ENCODE measurements at places on chromosomes 3 and 15.

- no peak overlapping the region for H3K4me3 ChIP-seq
- no peak overlapping the region for H3K27ac ChIP-seq
- H3K36me3 ChIP-seq = no peaks in the 10 kb centered on the region
- DNase-seq = no peak
- H3K27me3 ChIP-seq = no peaks in the 10 kb centered on the region
These were observed 11.4 kb downstream of the TIPARP start for GRCh38 chr3:156685752-156686151.

GRCh38 chr3:127775398-127776109 is 46.8 kb downstream of the MGLL start:
- H3K4me3 ChIP-seq = no peak overlapping the region
- no peak for DNase-seq
- no peaks in the 10 kb centered on the region for H3K27me3 ChIP-seq
- H3K4me1 ChIP-seq = peaks cover 30% of the 10 kb centered on the region

GRCh38 chr3:98733812-98734281 is 29.3 kb upstream of the ST3GAL6 start:
- DNase-seq = peak; percentile 6
- H3K4me1 ChIP-seq = peaks cover 7% of the 10 kb centered on the region
- no peaks in the 10 kb centered on the region for H3K27me3 ChIP-seq
- H3K4me3 ChIP-seq = peak overlapping the region; percentile 83
- H3K27ac ChIP-seq = peak overlapping the region; percentile 83
- no peaks in the 10 kb centered on the region for H3K36me3 ChIP-seq

DNA sequence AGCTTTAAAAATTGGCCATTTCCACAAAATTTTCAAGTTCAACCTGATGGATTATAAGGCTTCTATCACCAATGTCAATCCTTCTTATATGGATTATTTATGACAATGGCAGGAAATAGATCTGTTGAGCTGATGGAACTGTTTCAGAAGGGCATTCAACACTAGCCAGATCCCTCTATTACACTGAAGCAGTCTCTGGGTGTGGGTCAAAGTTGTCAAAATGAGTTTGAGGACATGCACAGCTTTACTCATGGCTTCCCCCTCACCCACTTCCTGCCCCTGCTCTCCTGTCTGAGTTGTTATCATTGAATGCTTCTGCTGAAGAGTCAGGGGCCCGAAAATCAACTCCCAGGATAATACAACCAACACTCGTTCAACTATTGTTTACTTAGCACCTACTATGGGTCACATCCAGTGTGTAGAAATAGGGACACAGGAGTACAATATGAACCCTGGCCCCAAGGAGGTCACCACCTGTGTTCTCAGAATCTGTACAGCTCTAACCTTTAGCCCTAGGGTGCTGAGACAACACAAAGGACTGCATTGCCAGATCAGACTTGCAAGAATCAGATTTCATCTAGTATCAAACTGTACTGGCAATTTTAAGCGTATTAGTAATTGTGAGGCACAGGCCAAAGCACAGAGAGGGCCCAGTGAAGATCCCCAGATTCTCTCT is 41.7 kb upstream of the FAM3D start:
- no peaks in the 10 kb centered on the region for H3K27me3 ChIP-seq
- H3K36me3 ChIP-seq = no peaks in the 10 kb centered on the region
- no peaks in the 10 kb centered on the region for H3K4me1 ChIP-seq

DNA sequence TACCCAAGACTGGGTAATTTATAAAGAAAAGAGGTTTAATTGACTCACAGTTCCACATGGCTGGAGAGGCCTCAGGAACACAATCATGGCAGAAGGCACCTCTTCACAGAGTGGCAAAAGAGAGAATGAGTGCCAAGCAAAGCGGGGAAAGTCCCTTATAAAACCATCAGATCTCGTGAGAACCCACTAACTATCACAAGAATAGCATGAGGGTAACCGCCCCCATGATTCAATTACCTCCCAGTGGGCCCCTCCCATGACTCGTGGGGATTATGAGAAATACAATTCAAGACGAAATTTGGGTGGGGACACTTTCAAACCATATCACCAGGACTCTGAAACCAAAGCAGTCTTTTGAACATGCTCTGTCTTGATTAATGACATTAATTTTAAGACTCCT is 7.0 kb downstream of the RTP3 start:
- H3K27me3 ChIP-seq = no peaks in the 10 kb centered on the region
- no peak overlapping the region for H3K27ac ChIP-seq
- no peaks in the 10 kb centered on the region for H3K4me1 ChIP-seq
- DNase-seq = no peak
- no peaks in the 10 kb centered on the region for H3K36me3 ChIP-seq

- H3K4me3 ChIP-seq = no peak overlapping the region
- no peaks in the 10 kb centered on the region for H3K27me3 ChIP-seq
- no peaks in the 10 kb centered on the region for H3K36me3 ChIP-seq
- no peak for DNase-seq
These were observed 92.1 kb downstream of the DTWD1 start for GRCh38 chr15:49712846-49713450.

GRCh38 chr3:95923496-95924210 is 890.7 kb upstream of the EPHA6 start:
- no peaks in the 10 kb centered on the region for H3K27me3 ChIP-seq
- DNase-seq = no peak
- no peak overlapping the region for H3K4me3 ChIP-seq
- no peaks in the 10 kb centered on the region for H3K36me3 ChIP-seq
- H3K4me1 ChIP-seq = no peaks in the 10 kb centered on the region

- H3K36me3 ChIP-seq = peaks cover 15% of the 10 kb centered on the region
- peaks cover 55% of the 10 kb centered on the region for H3K4me1 ChIP-seq
- no peak overlapping the region for H3K27ac ChIP-seq
- H3K27me3 ChIP-seq = peaks cover 24% of the 10 kb centered on the region
- no peak for DNase-seq
These were observed 2.0 kb downstream of the BHLHE40 start for GRCh38 chr3:4981294-4981664.

- no peaks in the 10 kb centered on the region for H3K4me1 ChIP-seq
- H3K27ac ChIP-seq = no peak overlapping the region
- no peaks in the 10 kb centered on the region for H3K36me3 ChIP-seq
- no peak for DNase-seq
These were observed 6.9 kb upstream of the NFKBIZ start for GRCh38 chr3:101842245-101842934.

- H3K27me3 ChIP-seq = no peaks in the 10 kb centered on the region
- no peak for DNase-seq
- no peaks in the 10 kb centered on the region for H3K4me1 ChIP-seq
- no peak overlapping the region for H3K27ac ChIP-seq
- H3K36me3 ChIP-seq = no peaks in the 10 kb centered on the region
- H3K4me3 ChIP-seq = no peak overlapping the region
These were observed 520.6 kb downstream of the MFSD1 start for GRCh38 chr3:159322322-159322939.

GRCh38 chr15:64044300-64045100 is 1.8 kb downstream of the DAPK2 start:
- DNase-seq = no peak
- no peaks in the 10 kb centered on the region for H3K36me3 ChIP-seq
- peaks cover 19% of the 10 kb centered on the region for H3K4me1 ChIP-seq
- peaks cover 9% of the 10 kb centered on the region for H3K27me3 ChIP-seq

GRCh38 chr3:29099296-29099695 is 181.6 kb upstream of the RBMS3 start:
- no peaks in the 10 kb centered on the region for H3K4me1 ChIP-seq
- DNase-seq = no peak
- no peak overlapping the region for H3K27ac ChIP-seq
- no peak overlapping the region for H3K4me3 ChIP-seq
- no peaks in the 10 kb centered on the region for H3K27me3 ChIP-seq

GRCh38 chr3:38618343-38618742 is 31.1 kb downstream of the SCN5A start:
- H3K27ac ChIP-seq = no peak overlapping the region
- DNase-seq = no peak
- H3K4me3 ChIP-seq = no peak overlapping the region
- H3K27me3 ChIP-seq = no peaks in the 10 kb centered on the region

- H3K4me1 ChIP-seq = no peaks in the 10 kb centered on the region
- no peak for DNase-seq
- no peaks in the 10 kb centered on the region for H3K36me3 ChIP-seq
- no peaks in the 10 kb centered on the region for H3K27me3 ChIP-seq
These were observed 116.0 kb upstream of the CBLB start for GRCh38 chr3:105984837-105985236.

DNA sequence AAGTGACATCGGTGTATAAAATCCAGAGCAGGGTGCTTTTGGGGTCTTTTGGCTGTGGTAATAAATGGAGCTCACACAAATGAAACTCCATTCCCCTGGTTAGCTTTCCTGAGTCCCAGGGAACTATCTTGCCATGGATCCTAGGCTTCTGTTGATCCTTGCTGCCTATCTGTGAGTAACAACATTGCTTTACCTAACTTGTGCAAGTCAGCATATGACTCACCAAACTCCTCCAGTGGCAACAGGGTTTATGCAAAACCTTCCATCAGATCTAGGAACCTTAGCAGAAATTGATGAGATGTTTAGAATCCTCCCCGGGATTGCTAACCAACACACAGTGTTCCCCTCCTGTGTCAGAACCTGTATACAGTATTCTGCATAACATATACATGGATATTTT is 105.4 kb downstream of the SCAPER start:
- H3K4me3 ChIP-seq = no peak overlapping the region
- no peak overlapping the region for H3K27ac ChIP-seq
- no peaks in the 10 kb centered on the region for H3K27me3 ChIP-seq
- DNase-seq = no peak
- H3K4me1 ChIP-seq = no peaks in the 10 kb centered on the region

DNA sequence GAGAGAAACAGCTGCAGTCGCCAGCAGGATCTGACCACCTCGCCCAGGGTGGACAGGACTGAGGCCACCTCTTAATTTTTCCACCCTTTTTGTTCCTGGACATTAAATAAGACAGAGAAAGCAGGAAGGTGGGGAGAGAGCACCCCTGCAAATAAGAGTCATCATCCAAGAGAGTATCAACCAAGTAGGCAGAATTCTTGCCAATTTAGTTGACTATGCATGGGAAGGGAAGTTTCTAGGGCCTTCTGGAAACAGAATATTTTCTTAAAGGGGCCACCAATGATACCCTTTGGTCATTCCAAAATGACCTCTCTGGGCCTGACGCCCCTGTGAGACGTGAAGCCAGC is 136.2 kb downstream of the TJP1 start:
- H3K4me3 ChIP-seq = no peak overlapping the region
- H3K4me1 ChIP-seq = peaks cover 16% of the 10 kb centered on the region
- no peaks in the 10 kb centered on the region for H3K27me3 ChIP-seq

- no peaks in the 10 kb centered on the region for H3K36me3 ChIP-seq
- H3K4me3 ChIP-seq = no peak overlapping the region
- DNase-seq = no peak
- H3K4me1 ChIP-seq = no peaks in the 10 kb centered on the region
- no peaks in the 10 kb centered on the region for H3K27me3 ChIP-seq
These were observed 133.4 kb downstream of the PLCH1 start for GRCh38 chr3:155611456-155611855.

DNA sequence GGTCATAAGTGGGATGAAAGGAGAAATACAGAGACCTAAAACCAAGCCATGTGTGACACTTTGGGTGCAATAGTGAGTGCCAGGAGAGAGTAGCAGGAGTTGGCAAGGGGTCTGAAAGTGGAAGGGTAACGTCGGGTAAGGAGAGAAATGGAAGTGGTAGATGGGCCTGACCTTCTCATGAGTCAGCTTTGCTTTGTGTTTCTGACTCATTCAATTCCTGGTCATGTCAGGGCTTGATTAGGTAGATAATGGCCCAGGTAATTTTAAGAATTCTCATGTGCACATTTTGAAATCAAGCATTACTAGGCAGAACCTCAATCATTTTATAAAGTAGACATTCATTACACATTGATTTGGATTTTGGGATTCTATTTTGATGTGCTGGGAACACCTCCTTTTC is 262.5 kb downstream of the SOX2 start:
- H3K4me1 ChIP-seq = no peaks in the 10 kb centered on the region
- H3K27me3 ChIP-seq = no peaks in the 10 kb centered on the region
- H3K27ac ChIP-seq = no peak overlapping the region
- DNase-seq = no peak
- no peak overlapping the region for H3K4me3 ChIP-seq

- H3K27ac ChIP-seq = no peak overlapping the region
- H3K36me3 ChIP-seq = no peaks in the 10 kb centered on the region
- no peaks in the 10 kb centered on the region for H3K4me1 ChIP-seq
- no peak overlapping the region for H3K4me3 ChIP-seq
These were observed 567.3 kb upstream of the KCNMB2 start for GRCh38 chr3:177968891-177969290.

DNA sequence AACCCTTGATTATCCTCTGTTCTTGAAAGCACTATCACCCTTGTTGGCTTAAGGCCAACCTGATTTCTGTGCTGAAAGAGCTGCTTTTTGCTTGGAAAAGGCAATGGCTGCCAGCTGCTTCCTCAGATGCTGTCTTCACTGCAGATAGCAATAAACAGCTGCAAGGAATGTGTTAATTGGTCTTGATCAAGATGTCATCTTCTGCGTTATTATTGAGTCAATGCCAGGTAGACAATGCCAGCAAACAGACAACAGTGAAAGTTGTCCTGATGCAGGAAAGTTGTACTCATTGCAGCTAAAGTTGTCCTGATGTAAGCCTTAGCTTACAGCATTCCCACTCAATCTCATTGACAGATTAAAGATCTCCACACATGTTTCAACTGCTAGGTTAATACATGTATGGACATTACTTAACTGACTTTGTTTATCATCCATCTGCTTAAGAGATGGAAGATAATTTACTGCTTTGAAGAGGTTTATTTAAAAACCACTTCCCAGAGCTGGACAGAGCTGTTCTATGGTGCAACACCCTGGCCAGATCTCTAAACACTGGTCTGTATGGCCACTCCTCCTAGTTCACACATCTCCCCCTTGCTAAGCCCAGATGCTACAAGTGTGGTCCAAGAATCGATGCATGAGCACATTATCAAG is 251.0 kb upstream of the MCTP2 start:
- no peak overlapping the region for H3K4me3 ChIP-seq
- no peaks in the 10 kb centered on the region for H3K27me3 ChIP-seq
- no peak overlapping the region for H3K27ac ChIP-seq
- no peaks in the 10 kb centered on the region for H3K36me3 ChIP-seq
- peaks cover 5% of the 10 kb centered on the region for H3K4me1 ChIP-seq

DNA sequence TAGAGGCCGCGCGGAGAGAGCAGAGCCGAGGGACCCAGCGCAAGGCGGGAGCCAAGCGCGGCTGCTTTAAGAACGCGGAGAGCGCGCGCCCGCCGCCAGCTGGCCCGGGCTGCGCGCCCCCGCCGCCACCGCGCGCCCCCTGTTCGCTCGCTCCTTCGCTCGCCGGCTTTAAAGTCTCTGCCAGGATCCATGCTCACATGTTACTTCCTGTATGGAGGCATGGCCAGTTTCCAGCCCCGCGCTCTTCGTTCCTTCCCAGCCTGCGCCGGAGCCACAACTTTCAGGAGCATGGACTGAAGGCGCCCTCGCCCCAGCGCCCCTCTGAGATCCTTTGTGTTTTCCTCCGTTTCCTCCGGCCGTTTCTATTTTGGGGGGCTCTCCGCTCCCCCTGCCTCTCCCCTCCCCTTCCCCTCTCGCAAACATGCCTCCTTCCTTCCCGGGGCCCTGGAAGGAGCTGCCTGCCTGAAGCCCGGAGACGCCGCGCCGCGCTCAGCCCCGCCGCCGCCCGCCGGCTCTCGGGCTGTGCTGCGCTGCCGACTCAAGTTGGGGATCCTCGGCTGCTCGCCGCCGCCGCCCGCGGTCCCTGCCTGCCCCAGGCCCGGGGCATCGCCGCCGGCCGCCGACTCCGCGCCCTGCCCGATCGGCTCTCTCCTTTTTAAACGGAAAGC is at the start of gene PTPRG:
Gene PTPRG, plus strand, starts transcription at position 198 of the 668 bp plus-strand sequence. CDS start 717 bp downstream, outside the sequence.
- peak; percentile 98 for DNase-seq
- H3K27ac ChIP-seq = peak within 1 kb of the TSS; percentile 93
- peaks cover 29% of the 10 kb centered on the region for H3K4me1 ChIP-seq

- H3K27me3 ChIP-seq = no peaks in the 10 kb centered on the region
- no peak overlapping the region for H3K4me3 ChIP-seq
- no peak for DNase-seq
- no peaks in the 10 kb centered on the region for H3K36me3 ChIP-seq
- H3K27ac ChIP-seq = no peak overlapping the region
These were observed 468.0 kb upstream of the TBL1XR1 start for GRCh38 chr3:177665122-177665808.
